ENCODE measurements at places on chromosomes 1 and 21. TPM values are rescaled to one million over a fixed set of nuclear protein-coding genes. Genes with fewer than 3 reads are reported as not detected.

- DNase-seq = no peak
Measured at GRCh38 chr1:175191659-175192058, 917 bp downstream of the KIAA0040 start.

The TTLL10 gene
- 0.41 TPM for polyA plus RNA-seq

- DNase-seq = no peak
Measured at GRCh38 chr1:155205035-155205434, 2.7 kb downstream of the THBS3 start.

DNA sequence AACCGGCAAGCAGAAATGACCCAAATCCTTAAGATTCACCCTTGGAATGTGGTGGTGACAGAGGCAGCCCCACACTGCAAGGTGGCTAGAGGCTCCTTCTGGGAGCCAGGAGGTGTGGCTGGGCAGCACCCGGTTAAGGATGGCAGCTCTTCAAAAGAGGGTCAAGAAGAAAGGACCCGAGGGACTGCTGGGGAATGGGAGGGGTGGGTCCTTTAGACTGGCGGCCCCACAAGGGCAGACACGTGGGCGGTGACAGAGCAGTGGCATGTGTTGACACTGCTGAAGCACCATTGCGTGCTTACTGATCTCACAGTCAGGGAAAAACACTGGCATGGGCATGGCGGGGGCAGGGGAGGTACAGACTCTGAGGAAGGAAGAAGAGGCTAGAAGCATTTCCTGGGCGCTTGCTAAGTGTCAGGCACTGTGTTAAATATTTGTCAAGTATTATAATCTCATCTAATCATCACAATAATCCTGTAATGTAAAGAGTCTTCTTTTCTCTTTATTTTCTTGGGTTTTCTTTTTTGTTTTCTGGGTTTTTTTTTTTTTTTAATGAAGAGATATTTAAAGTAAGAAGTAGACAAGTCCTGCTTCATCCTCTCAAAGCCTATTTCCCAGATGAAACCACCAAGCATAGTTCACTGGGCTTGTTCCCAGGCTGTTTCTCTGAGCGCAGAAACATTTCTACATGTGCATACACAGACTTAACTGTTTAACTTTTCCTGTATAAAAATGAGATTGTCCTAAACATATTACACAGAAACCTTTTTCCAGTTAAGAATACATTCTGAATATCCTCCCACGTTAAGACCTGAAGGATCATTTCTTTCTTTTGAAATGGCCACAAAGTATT lies 165.8 kb upstream of the EDN2 start:
- DNase-seq = no peak

DNA sequence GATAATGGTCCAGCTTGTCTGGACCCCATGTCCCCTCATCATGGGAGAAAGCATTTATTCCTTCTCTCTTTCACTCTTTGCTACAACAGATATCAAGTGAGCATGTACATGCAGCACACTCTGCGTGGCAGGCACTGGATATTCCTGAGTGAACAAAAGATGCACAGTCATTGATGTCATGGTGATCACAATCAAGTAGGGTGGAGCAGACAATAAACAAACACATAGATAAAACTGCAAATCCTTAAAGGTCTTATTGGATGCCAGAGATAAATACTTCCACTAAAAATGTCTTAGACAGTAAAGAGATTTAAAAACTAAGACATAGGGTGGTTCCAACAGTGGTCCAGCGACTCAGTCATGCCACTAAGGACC lies 178.0 kb downstream of the ZC3H11B start:
- no peak for DNase-seq

Data from left renal cortex interstitium (tissue), 4 donors.